ENCODE measurements at places on chromosomes 12 and 14. TPM values are rescaled to one million over a fixed set of nuclear protein-coding genes. Genes with fewer than 3 reads are reported as not detected.

SCN8A gene
- 1.1 TPM for total RNA-seq

GRCh38 chr12:2615665-2616402, 178.9 kb upstream of the FKBP4 start:
- H3K4me1 ChIP-seq, result no peaks in the 10 kb centered on the region
- no peaks in the 10 kb centered on the region for H3K36me3 ChIP-seq
- H3K27ac ChIP-seq, result no peak overlapping the region
- no peak overlapping the region for H3K4me3 ChIP-seq
- no peak for DNase-seq

CYP46A1 gene
- not detected for total RNA-seq

DNA sequence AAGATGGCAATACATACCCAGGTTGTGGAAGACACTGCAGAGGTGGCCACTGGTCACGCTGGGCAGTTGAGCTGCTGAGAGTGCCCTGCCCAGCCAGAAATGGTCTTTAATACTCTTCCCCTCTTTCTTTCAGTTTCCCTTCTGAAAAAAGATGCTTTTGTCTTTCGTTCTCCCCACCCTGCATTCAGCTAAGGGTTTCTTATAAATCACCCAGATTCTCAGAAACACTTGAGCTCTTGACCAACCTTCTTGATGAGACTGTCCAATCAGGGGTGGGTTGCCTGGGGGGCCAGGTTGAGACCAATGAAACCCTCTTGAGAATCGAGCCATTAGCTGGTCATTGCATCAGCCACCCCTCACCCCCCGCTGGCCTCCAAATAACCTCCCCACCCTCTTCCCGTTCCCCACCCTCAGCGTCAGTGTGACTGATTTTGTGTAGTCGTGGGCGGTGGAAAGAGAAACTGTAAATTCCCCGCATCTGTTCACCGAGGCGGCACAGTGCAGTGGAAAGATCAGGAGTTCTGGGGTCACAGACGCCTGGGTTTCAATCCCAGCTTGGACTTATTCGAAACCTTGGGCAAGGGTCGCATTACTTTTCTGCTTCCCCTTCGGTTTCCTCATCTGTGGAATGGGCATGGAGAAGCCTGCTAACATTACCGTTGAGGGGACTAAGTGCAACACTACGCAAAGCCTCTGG, 52.3 kb downstream of the SLC25A47 start:
- H3K4me1 ChIP-seq, result peaks cover 24% of the 10 kb centered on the region
- H3K27me3 ChIP-seq, result no peaks in the 10 kb centered on the region
- no peak for DNase-seq

GALNT9 gene
- 0.69 TPM for total RNA-seq

GRCh38 chr14:24313913-24314312, 2.6 kb downstream of the LTB4R start:
- H3K36me3 ChIP-seq, result no peaks in the 10 kb centered on the region
- DNase-seq, result no peak
- no peaks in the 10 kb centered on the region for H3K27me3 ChIP-seq
- peak overlapping the region; percentile 21 for H3K4me3 ChIP-seq
- peaks cover 57% of the 10 kb centered on the region for H3K4me1 ChIP-seq
- H3K27ac ChIP-seq, result no peak overlapping the region

PRKD1 gene
- total RNA-seq, result not detected

DNA sequence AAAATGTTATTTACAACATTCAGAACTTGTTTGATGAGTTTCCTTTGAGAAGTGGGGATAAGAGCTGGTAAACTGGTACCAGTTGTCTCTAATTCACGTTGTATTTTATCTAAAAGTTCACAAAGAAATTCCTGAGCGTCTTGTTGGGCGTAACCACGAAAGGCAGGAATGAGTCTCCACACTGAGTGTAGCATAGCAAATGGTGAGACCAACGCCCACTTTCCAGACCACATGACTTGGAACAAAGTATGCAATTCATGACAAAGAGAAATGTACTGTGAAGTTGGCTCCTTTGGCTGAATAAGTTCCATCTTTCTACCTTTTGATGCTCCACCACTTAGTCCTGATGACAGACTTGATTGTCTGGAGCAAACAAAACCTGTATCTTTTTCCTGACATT, 18.4 kb downstream of the USP44 start:
- H3K27ac ChIP-seq, result no peak overlapping the region
- H3K27me3 ChIP-seq, result peaks cover 2% of the 10 kb centered on the region
- H3K4me3 ChIP-seq, result no peak overlapping the region
- H3K4me1 ChIP-seq, result no peaks in the 10 kb centered on the region

GRCh38 chr12:5171701-5172100, 128.0 kb downstream of the KCNA5 start:
- no peaks in the 10 kb centered on the region for H3K4me1 ChIP-seq
- no peak for DNase-seq
- no peaks in the 10 kb centered on the region for H3K36me3 ChIP-seq
- no peak overlapping the region for H3K27ac ChIP-seq
- H3K4me3 ChIP-seq, result no peak overlapping the region
- H3K27me3 ChIP-seq, result no peaks in the 10 kb centered on the region

DNA sequence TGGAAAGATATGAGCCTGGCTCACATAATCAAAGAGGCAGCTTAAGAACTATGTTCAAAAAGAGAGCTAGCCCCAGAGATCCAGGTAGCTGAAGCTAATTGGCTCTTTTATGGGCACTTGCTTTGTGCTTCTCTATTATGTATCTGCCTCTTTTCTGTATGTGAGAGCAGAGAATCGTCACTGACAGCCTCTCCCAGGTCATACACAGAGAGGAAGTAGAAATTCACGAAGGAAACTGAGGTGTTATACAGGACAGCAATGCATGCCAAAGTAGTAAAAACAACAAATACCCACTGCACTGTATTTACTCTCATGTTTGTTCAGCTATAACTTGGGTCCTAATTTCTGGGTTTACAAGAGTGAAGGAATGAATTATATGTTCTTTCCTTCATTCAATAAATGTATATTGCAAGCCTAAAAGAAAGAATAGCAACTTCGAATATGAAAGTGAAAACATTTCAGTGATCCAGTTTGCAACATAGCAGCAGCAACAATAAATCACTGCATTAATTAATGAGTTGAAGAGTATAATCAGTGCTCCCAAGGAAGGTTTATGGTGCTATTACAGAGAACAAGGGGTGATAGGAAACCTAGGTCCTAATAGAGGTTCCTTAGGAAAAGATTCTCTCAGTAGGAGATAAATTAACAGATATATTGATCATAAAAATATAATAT, 47.1 kb upstream of the ATXN7L3B start:
- H3K4me3 ChIP-seq, result peak overlapping the region; percentile 80
- no peaks in the 10 kb centered on the region for H3K36me3 ChIP-seq
- H3K27ac ChIP-seq, result no peak overlapping the region
- H3K27me3 ChIP-seq, result no peaks in the 10 kb centered on the region
- DNase-seq, result no peak
